GDM1 (cell line): ENCODE measurements at places on chromosomes 2 and 18.

DNA sequence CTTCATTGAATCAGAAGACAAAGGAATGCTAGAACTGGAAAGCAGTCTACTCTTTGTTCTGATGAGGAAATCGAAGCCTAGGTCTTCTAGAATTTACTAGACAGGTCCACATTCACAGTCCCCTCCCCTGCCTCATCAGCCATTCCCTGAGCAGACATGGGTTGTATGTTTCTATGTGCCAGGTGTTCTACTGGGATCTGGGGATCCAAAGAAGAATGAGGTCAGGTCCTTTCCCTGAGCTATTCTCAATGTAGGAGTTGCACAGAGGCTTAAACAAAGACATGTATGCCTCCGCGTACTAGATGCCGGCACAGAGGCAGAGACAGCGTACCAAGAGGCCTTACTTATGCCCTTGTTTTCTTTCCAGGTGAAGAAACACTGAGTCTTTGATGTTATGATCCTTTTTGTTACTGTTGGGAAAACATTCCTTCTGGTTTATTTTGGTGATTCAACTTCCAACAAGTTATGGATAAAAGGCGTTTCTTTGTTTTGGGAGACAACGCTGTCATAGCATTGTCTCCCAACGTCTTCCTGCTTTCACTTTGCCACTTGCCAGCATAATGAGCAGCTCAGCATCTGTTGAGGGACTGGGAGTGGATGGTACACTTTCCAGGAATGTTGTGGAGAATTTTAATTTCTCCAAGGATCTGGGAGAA is 174.4 kb downstream of the ALPK2 start:
- no peak for DNase-seq

DNA sequence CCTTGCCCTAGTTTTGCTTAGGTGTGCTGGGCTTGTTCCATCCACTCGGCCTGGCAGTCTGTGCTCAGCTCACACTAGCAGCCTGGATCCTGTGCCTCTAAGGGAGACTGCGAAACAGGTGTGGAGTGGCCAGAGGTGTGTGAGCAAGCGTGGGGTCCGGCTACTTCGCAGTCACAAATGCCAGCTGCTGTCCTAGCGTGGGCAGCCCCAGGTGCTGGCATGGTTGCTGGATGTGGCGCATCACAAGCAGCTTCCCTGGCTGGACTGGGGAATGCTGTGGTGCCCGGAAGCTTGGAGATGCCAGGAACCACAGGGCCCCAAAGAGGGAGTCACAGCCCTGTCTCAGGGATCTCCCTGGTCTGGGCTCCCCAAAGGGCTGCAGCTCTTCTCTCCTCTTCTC is 119.0 kb upstream of the TMEFF2 start:
- no peak for DNase-seq

DNA sequence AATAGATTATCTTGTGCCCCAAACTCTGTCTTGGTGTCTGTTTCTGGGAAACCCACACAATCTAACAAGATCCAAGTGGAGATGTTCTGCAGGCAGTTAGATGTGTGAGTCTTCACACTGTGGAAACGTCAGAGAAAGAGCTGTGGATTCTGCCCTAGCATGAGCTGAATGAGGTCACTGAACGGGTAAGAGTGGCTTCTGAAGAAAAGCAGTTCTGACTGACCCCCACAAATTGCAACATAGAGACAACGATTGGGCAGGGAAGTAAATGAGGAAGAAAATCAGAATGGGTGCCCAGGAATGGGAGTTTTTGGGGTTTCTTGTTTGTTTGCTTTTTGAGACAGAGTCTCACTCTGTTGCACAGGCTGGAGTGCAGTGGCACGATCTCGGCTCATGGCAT is 12.9 kb upstream of the RPL37A start:
- no peak for DNase-seq

- DNase-seq = no peak
Measured at GRCh38 chr2:101815739-101816391, 118.4 kb downstream of the MAP4K4 start.

- no peak for DNase-seq
Measured at GRCh38 chr18:13513481-13513880, 212.9 kb downstream of the FAM210A start.

GRCh38 chr2:99861376-99861760 is 281.0 kb downstream of the AFF3 start:
- peak; percentile 9 for DNase-seq

GRCh38 chr2:83953697-83954096 is 505.4 kb downstream of the SUCLG1 start:
- DNase-seq = no peak

DNA sequence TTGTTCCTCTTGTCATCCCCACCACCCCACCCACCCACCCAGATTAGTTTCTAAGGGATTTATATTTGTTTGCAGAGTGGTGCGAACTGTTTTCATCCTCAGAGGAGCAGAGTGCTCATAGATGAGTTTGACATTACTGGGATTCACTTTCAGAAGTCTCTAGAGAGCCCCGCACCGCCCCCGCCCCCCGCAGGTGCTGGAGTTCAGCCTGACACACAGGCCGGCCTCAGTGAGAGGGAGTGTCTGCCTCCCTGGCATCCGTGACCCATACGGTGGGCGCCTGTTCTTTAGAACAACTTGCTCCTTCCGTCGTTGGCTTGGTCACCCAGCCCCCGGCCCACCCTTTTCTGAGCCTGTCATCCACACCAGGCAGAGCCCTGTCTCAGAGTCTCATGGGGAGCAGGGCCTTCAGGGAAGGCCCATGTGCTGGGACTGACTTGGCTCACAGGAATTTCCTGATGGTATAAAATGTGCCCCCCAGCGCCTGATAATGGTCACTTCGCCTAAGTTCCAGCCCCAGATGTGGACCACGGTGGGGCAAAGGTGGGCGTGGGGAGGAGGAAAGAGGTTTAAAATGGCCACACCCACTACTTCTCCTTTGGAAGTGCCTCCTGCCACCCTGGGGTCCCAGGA is 44.3 kb downstream of the HPCAL1 start:
- DNase-seq = no peak

- DNase-seq = peak; percentile 11
Measured at GRCh38 chr2:20185176-20186022, 39.5 kb downstream of the SDC1 start.

DNA sequence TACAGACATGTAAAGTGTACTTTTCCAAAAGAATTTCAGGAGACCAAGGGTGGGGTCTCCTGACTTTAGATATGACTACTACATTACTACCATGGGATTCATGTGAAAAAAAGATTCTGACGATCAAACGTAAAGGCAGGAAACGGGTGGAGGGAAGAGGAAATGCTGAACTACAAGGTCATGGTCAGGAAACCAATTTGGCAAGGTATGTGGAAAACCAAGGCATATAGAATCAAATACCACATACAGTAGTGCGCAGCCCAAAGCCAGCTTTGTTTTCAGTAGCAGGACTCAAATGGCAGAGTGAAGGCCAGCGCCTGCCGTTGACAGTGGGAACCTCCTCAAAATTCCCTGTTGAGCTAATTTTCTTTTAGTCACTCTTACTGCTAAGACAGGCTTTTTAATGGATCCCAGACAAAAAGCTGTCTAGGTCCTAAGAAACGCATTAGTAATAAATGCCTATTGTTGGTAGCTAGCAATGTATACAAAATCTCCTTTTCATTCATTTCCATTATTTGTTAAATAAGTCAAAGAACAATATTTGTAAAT is 57.6 kb upstream of the SERTAD2 start:
- peak; percentile 48 for DNase-seq

DNA sequence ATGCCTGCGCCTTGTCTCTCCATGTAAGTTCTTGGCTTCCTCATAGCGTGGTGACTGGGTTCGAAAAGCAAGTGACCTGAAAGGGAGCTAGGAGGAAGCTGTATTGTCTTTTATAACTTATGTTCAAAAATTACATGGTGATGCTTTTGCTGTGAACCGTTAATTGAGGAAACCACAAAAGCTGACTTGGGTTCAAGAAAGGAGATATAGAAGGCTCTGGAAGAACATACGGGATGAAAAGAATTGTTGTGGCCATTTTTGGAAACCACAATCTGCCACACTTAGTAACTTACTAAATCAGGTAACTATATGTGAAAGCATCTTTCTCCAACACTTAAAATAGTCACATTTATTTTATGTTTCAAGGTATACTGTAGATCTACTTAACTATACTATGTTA is 177.0 kb upstream of the RBMS1 start:
- peak; percentile 53 for DNase-seq

- DNase-seq = no peak
Measured at GRCh38 chr2:63571291-63571690, 17.0 kb downstream of the WDPCP start.

DNA sequence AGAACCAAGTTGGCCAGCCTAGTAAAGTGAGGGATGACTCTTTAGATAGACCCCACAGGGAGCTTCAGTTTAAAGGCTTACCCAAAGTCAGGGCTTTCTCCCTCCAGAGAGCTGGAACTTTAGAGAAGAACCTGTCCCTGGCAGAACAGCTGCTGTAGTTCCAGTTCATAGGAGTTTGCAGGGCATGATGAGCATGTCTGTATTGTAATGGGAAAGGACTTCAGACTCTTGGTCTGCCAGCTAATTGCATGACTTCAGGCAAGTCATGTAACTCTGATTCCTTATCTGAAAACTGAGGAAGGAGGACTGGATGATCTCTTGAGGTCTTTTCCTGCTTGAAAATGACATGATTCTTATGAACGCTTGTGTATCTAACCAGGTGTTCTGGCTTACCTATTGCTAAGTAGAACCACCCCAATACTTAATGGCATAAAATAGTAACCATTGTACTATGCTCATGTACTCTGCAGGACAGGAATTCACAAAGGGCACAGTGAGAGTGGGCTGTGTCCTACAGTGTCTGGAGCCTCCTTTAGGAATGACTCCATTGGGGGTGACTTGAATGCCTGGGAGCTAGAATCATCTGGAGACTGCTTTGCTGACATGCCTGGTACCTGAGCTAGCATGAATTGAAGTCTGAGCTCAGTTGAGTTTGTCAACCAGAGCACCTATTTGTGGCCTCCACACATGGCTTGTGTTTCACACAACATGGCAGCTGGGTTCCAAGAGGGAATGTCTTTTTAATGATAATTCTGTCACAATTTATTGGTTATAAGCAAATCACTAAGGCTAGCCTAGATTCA is 18.9 kb downstream of the SP5 start:
- no peak for DNase-seq

DNA sequence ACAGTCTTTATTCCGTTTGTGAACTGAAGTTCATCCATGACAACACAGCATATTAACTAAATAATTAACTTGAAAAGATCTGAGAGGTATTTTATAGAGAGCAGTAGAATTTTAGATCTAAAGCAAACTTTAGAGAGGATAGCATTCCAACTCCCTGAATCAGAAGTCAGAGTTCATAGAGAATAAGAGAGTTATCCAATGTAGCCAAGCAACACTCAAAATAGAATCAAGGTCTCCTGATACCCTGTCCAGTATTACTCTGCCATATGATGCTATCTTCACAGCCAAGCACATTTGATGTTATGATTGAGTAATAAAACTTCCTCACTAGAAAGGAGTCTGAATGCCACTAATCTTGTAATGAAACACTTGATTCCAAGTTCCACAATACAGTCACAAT is 55.5 kb downstream of the RIT2 start:
- no peak for DNase-seq

DNA sequence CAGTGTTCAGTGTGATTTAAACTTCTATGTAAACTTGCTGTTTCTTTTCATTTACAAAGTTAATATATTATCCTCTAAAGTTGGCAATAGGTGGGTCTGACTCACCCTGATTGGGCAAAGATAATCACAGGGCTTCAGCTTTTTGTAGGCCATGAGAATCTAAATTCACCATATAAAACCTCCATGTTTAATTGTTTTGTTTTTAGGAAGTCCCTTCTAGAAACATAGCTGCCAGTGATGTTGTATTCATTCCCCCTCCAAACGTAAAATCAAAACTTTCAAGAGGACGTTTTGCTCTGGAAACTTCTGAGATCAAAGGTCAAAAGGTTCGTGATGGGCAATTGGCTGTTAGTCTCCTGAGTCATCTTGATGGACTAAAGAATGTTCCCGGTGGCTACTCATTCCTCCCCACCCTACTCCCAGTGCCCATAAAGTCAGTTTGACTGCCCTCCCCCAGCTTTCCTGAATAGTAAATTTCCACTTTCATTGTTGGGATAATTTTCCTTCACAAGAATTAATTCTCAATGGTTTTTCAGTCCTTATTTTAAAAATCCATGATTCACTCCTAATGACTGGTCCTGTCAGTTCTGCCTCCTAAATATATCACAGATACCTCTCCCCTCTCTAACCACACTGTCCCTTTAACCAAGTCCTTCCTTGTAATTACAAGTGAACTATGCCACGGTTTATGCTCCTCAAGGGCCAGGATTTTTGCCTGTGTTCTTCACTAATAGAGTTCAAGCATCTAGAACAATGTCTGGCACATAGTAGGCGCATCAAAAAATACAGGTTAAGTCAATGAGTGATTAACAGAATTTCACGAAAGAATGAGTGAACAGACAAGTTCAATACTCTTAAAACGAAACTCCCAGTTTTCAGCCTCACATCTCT is 164.4 kb upstream of the VRK2 start:
- DNase-seq = no peak

GRCh38 chr18:43916984-43917383 is 639.7 kb upstream of the SYT4 start:
- DNase-seq = no peak

DNA sequence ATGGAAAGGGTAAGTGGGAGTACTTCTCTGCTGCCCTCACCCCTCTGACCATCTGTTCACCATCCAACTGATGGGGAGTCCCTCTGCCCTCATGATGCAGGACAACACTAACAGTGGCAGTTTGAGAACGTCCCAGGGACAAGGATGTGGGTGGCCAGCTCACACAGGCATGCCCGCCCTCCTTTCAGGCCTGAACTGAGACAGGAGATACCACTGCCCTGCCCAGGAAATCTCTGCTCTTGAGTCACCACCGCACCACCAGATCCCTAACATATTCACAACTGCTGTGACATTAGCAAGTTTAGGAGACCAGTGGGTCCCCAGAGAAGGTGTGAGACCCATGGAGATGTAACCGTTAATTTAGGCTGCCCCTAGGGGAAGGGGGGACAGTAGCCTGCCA is 66.2 kb downstream of the TRAPPC8 start:
- DNase-seq = no peak

DNA sequence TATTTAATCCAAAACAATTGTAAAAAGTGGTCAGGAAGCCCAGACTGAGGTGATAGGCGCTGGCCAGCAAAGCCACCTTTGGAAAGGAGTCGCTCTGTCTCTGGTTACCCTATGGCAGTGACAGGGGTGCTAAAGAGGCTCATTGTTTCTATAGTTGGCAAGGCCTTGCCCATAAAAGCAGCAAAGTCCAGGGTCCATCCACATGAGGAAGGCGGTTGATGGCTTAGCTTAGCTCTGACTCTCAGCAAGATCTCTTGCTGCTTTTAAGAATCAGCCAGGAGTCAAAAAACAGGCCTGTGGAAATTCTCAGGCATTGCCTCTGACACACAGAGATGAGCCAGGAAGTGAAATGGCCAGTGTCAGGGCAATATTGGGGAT is 57.8 kb upstream of the CYP26B1 start:
- no peak for DNase-seq

DNA sequence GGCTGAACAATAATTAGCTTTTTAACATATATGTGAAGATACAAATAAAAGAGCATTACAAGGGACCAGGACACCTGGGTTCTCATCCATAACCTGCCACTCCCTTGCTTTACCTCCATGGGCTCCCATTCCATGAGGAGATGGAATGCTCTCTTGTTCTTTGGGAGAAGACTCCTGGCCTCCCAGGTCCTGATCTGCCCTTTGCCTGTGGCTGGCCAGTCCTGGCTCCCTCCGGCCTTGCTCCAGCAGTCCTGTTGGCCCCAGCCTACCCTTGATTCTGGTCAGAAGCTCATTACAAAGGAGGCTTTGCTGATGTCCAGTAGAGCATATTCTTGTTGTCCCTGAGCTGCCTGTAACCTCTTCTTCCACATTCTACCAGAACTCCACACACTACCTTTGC is 60.3 kb downstream of the ADD2 start:
- DNase-seq = no peak
